Esophagus squamous epithelium (tissue), 5 donors: ENCODE measurements at places on chromosomes 12 and 14. TPM values are rescaled to one million over a fixed set of nuclear protein-coding genes. Genes with fewer than 3 reads are reported as not detected.

- no peak for DNase-seq
Observed at GRCh38 chr14:76759589-76759988, 1.7 kb upstream of the VASH1 start.

E2F7 gene
- 6.6 TPM for total RNA-seq

- no peak for DNase-seq
Observed at GRCh38 chr14:50082308-50082742, 34.0 kb downstream of the VCPKMT start.

DNA sequence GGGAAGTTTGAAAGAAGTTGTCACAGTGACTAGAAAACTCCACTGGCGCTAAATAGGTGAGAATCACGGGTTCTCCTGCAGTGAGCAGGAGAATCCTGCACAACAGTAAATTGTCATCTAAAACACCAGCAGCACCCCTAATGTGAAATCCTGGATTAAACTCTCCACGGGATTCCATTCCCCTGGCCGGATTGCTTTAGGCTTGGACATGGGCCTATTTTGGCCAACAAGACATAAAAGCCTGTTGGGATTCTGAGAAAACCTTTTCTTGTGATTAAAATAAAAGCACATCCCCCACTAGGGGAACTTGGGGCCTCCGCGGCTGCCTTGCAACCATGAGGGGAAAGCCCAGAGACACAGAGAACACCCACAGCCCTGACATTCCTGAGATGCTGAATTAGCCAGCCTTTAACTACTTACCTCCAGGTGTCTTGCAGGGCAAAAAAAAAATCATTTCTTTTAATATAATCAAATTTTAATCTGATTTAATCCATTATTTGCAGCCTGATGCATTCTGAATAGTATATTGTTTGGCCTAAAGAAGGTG is 21.0 kb upstream of the TSPAN11 start:
- no peak for DNase-seq

DNA sequence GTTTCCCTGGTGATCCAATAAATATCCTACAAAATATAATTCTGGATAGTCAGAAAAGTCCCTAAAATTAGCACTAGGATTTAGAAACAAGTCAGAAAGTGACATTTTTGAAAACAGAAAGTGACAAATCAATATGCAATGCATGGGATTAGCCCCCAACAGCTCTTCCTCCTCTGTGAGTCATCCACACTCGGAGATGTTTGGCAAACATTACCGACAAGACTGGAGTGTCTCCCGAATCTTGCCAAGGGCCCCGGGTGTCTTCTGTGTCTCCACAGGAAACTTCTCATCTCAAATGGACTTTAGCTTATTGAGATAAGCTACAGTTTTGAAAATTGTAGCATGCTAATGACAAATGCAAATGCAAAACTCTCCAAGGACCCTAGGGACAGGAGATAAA is 398.9 kb upstream of the CCDC196 start:
- DNase-seq: no peak

DNA sequence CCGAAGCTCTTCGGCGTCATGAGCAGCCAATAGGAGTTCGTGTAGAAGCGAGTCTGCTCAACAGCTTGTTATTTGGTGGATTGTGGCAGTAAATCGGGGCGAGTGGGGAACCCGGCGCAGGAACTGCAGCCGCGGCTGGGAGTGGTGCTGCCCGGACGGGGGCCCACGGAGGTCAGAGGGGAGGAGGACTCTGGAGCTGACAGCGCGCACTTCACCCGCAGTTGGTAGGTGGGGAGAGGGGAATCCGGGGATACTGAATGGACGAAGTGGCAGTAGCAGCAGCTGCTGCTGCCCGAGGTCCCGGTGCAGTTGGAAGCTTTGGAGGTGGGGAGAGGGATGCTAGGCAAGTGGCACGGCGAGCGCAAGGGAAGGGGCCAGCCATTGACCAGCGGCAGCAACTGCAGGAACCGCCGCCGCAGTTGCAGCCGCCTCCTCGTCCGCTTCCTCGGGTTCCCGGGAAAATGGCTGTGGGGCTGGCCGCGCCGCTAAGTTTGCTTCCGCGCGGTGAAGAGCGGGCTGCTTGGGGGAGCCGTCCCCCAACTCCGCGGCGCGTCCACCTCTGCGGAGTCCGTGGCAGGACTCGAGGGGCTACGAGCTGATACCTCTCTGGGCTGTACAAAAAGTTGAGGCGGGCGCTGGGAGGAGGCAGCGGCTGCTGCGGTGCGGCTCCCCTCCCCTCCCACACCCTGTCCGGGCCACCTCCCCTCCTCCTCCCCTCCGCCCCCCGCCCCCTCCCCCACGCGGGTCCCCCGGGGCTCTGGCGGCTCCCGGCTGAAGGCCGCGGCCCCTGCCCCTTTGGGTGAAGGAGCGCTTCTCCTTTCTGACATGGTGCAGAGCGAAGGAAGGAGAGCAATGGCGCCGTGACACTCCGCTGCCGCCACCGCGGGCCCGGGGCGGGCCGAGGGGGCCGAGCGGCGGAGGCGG is at the start of gene ARID4A:
TSS of gene ARID4A (plus strand) at position 79 of the 924 bp plus-strand sequence. CDS start 1,300 bp downstream, outside the sequence.
- peak; percentile 94 for DNase-seq

- no peak for DNase-seq
Observed at GRCh38 chr12:23880988-23881387, 68.5 kb downstream of the SOX5 start.

AMN gene
- total RNA-seq: 24.0 TPM

LAG3 gene
- 0.35 TPM for total RNA-seq

GRCh38 chr14:22872033-22872832 is 693 bp downstream of the LRP10 start:
- no peak for DNase-seq

DNA sequence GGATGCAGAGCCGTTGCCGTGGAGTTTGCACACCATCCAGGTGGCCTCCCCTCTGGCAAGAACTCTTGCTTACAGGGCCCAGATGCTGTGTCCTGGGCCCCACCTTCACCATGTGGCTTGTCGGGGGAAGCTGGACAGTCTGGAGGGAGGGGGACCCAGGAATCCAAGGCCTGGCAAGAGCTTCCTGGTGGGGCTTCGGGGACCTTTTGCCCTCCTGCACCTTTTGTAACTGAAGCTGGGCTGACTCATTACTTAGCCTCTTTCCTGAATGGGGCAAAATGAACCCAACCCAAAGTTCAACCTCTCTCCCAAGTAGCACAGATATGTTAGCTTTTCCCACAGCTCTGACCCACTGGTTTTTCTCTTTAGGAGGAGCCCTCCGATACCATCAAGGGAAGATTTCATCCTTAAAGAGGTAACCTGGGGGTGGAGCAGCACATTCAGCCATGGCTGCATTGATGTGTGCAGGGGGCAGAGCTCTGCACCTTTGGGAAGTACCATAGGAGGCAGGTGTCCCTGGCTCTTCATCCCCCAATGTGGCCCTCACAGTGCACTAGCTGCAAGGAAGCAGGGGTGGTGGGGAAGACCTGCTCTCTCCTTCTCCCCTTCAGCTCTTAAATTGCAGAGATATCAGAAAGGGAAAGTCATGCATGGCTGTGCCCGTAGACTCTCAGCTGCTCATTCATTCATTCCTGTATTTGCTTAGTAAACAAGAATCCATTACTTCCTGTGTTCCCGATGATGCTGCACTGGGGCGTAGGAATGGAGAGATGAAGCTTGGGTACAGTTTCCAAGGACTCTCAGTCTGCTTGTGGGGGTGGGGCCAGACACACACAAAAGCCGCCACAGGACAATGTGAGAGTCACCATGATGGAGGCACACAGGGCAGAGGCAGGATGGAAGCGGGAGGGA is 13.0 kb downstream of the MVK start:
- no peak for DNase-seq

GRCh38 chr12:77189901-77190416 is 124.6 kb upstream of the E2F7 start:
- DNase-seq: no peak

GRCh38 chr14:69571449-69572029 is 3.1 kb downstream of the CCDC177 start:
- DNase-seq: no peak

DNA sequence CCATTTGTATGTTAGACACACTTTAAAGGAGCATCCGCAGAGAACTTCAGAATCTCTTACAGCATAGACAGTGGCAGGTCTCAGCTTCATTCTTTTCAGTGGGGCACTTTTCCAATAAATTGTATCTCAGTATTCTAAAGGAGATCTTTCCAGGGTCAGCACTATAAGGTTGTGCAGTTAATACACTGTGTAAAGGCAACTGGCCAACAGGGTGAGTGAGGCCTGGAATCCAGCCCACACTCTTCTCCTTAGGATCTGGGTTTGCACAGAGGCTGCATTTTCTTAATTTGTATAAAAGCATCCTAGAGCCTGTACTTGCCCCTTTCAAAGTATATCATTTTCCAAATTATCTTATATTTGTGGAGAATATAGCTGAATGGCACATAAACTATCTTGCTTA is 94.2 kb downstream of the MYF5 start:
- DNase-seq: no peak

- DNase-seq: no peak
Observed at GRCh38 chr12:91870872-91871707, 274.6 kb downstream of the BTG1 start.

RPL6 gene
- 1,690 TPM for total RNA-seq

- DNase-seq: no peak
Observed at GRCh38 chr12:20444595-20445170, 76.3 kb downstream of the PDE3A start.

DNA sequence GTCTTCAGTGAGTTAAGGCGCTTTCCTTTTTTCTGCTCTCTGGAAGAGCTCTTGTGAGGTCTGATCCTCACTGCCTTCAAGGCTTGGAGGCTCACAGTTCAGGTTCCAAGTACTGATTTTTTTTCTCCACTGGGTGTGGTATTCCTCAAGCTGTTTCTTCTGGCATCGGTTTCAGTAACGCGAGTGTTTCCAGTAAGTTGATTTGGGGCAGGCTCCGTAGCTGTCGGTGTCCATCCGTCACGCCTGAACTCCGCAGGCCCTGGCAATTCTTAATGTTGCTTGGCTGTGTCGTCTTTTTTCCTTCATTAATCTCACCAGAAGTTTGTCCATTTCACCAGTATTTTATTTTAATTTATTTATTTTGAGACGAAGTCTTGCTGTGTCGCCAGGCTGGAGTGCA is 30.6 kb downstream of the LRCOL1 start:
- no peak for DNase-seq

- no peak for DNase-seq
Observed at GRCh38 chr12:99915251-99916082, 69.3 kb downstream of the ANKS1B start.

DNA sequence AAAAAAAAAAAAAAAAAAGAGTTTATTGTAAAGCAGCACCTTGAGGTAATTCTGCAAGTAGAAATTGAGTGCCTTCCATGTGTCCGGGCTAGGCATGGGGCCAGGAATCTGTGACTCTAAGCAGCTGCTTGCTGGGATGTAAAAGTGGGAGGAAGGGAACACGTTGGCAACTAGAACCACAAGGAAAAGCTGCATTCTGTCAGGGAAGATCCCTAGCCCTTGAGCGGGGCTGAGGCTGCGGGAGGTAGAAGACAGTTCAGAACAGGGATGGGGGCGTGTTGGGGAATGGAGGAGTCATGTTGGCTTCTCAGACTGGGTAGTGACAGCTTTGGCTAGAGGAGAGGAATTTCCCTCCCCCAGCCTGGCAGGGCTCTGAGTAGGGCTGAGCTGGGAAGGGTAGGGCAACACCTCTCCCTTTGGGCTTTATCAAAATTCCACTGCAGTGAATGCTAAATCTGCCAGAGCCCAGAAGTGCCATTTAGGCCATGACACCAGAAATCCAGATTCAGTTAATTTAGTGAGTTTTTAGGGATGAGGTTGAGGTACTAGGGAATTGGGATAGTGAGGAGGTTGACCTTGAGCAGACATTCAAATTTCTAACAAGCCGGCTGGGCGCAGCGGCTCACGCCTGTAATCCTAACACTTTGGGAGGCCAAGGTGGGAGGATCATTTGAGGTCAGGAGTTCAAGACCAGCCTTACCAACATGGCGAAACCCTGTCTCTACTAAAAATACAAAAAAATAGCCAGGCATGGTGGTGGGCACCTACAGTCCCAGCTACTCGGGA is 3.4 kb upstream of the TRAFD1 start:
- no peak for DNase-seq

SERPINA12 gene
- total RNA-seq: not detected

GRCh38 chr12:83003026-83003425 is 316.3 kb downstream of the TMTC2 start:
- no peak for DNase-seq

GRCh38 chr12:63849106-63849620 is 4.7 kb downstream of the SRGAP1 start:
- DNase-seq: no peak

- no peak for DNase-seq
Observed at GRCh38 chr14:77618381-77618970, 2.0 kb upstream of the SPTLC2 start.

DNA sequence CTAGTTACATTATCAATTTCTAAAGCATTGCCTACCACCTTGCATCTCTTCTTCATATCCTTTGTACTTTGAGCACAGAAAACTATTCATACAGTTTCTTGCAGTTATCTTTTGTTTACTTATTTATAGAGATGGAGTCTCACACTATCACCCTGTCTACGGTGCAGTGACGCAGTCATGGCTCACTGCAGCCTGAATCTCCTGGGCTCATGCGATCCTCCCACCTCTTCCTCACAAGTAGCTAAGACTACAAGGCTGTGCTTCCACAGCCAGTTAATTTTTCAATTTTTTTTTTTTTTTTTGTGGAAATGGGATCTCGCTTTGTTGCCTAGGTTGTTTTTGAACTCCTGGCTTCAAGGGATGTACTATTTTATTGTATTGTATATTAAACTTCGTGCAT is 158.0 kb downstream of the TTC6 start:
- DNase-seq: no peak

DNA sequence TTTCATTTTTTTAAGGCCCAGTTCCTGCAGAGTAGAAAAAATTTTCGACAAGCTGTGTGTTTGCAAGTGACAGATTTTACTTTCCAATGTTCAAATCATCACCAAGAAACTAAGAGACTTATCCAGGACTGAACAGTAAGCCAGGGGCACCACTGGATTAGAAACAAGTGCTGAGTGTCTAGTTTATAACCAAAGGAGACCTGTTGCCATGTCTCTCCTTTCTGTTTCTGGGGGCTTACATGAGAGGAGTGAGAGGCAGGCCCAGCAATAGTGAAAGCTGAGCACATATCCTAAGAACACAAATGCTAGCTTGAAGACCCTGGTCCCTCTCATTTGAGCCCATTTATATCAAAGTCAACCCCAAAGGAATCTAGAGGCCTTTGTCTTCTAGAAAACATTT is 2.9 kb downstream of the IFNG start:
- DNase-seq: no peak

GRCh38 chr12:31491841-31492598 is 98.9 kb downstream of the DENND5B start:
- no peak for DNase-seq
